ENCODE measurements at places on chromosomes 3 and 15.

GRCh38 chr15:38750786-38751185 lies 186.2 kb upstream of the RASGRP1 start:
- no peak for DNase-seq

- no peak for DNase-seq
Measured at GRCh38 chr15:43534897-43535296, 17.5 kb downstream of the MAP1A start.

DNA sequence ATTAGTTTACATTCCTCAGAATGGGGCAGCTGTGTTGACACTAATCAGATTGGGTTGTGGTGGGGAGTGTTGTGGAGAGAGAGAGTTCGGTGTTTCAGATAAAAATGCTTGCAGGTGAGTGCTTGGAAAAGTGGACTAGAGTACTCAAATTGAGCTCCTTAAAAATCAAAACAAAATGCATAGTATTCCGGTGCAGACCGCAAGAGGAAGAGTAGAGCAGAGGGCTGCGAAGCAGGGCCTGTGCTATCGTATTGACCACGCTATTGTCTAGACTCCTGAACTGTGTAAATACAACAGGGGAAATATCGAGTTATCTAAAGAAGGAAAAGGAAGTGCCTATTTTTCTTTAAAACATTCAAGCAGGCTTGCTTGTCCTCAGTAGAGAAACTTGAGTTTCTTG lies 159.5 kb downstream of the TP63 start:
- no peak for DNase-seq

DNA sequence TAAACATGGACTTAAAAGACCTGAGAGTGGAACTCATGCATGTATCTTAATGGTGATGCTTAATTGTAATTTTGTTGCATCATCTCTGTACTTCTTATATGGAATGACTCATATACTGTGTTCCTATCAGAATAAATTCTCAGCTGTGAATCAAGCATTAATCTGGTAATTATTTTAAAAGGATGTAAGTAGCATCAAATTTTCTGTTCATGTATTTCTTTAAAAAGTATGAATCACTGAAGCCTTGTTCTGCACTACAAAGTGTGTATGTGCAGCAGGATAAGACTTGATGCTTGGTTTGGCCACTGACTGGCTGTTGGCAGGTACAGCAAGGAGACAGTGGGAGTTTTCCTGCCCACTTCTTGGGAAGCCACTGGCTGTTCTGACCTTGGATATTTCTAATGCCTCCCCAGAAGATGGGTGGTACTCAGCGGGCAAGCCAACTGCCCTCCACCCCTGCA lies 123.9 kb downstream of the ANO10 start:
- no peak for DNase-seq

DNA sequence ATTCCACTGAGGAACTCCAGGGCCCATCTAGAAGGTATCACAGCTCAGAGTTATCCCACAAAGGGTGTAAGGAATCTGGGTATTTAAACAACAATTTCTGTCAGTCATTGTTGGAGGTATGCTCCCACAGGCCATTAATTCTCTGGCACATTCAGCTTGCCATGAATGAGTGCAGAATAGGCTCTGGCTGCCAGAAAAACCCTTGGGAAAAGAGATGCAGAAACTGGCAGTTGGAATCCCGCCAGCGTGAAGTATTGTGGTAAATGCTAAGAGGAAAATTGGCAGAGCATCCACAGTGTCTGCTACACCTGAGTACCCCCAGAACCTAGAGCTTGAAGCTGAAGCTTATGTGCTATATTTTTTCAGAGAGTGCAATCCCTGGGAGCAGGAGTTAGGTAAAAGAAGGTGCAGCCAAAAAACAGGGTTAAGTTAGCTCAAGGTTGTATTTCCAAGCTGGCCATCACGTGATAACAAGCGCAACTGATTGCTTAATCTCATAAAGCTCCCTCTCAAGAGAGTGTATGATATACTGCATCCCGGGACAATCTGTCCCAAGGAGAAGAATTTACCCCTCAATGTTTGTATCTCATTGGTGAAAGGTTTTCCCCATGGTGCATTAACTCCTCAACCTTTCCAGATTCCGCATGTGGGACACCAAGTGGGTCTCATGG lies 94.2 kb upstream of the ACP3 start:
- DNase-seq = peak; percentile 76

GRCh38 chr3:8657804-8658305 lies 13.3 kb upstream of the SSUH2 start:
- DNase-seq = no peak

DNA sequence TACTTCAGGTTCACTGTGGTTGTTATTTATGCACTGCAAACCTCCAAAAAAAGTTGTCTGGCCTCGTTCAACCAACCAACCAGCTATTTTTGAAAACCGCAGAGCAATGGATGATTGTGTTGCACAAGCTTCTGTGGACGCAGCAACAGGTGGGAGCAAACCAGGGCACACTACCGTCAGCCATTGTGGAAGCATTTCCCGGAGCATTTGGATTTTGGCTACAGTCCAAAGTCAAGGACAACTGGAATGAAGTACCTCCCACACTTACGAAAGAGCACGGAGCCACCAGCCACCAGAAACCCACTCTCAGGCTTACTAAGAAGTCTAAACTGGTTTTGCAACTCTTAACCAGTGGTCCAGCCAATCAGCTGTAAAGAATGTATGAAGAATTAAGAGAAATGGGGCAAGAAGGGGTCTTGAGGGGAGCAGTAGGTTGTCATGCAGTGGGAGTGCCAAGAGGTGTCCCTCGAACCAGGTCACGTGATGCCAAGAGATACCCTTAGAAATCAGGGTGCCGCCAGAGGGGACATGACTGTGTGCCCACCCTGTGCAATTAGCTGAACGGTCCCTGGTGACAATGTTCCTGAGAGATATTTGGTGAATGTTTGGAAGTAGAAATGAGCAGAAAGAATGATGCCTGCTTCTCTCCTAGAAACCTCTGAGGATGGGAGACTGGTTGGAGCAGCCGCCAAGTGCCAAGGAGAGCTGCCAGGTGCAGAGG lies 68.9 kb upstream of the PCSK6 start:
- no peak for DNase-seq

DNA sequence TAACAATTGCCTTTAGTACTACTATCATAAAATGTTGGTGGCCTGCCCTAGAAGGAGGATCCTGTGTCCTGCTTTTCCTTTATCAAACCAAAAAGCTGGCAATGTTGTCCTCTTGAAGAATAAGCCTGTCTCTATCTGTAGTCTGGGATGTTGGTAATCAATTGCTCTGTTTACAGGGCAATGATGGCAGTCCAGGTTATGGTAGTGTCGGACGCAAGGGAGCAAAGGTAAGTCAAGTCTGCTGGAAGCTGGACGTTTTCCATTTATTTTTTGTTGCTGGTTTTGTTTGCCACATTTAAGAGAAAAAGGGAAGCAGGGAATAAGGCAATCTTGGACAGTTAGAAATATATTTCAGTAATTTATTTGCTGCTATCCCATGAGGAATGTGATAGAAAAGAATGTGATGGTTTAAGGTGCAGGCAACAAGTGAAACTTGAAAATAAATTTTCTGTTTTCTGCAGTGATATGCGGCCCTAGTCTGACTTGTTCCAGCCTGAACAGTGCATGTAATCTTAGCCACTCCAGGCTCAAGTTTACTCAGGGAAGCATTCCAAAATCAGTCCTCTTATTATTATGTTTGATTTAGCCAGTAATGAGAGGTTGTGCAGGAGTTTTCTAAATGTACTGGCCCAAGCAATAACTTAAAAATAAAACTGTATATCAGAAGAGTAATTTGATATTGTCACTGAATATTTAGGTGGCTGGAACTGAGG lies 110.3 kb downstream of the COL6A6 start:
- DNase-seq = no peak
